ENCODE measurements at places on chromosomes 16 and 17.

DNA sequence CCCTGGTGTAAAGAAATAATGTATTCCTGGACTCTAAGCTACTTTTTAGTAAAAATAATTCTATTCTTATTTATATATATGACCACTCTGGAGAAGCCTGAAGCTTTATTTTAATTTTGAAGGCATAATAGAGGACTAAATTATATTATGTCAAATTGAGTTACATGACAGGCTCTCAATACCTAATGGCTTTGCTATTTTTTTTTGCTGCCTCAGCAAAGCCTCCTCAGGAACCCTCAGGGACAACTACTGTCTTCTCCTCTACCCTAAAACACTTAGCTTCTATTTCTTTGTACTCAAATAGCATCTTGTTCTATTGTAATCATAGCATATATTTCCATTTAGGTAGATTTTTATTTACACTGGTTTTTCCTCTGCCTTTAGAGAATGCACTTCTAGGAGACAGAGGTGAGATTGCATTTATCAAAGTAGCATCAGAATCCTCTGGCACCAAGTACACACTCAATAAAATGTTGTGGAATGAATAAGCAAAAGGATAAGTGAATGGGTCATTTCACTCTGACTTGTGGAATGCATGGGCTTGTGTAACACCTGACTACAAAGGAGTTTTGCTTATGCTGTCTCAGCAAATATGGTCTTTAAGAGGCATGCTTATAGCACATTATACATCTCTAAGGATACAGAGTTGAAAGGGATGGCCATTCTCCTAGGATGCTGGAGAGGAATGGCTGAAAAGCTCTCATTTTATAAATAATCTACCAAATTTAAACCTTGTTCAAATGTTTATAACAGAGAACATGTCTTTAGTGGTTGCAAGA, 605.2 kb downstream of the KCNJ2 start:
- DNase-seq: no peak

- no peak for DNase-seq
Measured at GRCh38 chr17:205148-205669, 23.8 kb upstream of the DOC2B start.

DNA sequence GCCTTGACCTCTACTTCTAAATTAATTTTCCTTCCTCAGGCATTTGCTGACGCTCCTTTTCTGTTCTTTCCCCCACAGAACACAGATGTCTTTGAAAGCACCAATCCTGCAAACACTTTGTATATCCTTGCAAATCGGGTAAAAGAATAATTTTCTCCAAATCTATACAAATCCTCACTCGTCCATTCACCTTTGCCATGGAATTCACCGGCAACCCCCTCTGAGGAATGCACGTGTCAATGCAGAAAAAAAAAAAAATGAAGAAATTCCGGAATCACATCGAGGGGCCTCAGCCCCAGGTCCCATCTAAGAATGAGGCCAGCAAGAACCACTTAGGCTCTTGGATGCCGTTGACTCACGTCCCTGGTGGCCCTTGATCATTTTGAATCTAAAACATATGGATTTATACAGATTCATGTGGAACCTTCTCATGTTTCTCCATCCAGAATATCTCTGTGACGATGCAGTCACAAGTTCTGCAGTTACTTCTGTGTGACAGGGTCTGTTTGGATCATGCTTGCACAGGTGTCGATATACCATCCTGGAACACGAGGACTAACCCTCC, 136.9 kb downstream of the RBFOX3 start:
- no peak for DNase-seq

- DNase-seq: no peak
Measured at GRCh38 chr16:86955136-86955855, 361.9 kb downstream of the C16orf95 start.

- DNase-seq: no peak
Measured at GRCh38 chr17:66459811-66460270, 157.4 kb downstream of the PRKCA start.

GRCh38 chr17:40173091-40173777, 4.0 kb upstream of the RAPGEFL1 start:
- DNase-seq: no peak

DNA sequence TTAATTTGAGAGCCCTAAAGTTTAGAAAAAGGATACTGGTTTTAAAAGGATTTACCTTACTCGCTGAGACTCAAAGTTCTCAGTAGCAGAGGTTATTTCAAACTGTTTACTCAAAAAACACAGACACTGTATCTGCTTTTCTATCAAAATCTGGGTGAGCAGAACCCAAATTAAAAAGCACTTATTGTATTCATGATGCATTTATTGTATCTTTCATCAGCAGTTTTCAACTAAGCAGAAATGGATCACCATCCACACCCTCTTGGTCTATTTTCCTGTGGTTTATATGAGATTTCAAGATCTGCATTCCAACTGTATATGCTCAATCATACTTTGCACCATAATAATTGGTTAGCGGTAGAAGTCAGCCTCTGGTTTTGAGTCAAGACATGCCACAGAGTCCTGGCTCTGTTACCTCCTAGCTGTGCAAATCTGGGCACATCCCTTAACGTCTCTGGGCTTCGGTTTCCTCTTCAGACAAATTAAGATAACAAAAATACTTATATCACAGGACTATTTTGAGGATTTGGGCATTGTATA, 109.5 kb downstream of the ASIC2 start:
- no peak for DNase-seq

DNA sequence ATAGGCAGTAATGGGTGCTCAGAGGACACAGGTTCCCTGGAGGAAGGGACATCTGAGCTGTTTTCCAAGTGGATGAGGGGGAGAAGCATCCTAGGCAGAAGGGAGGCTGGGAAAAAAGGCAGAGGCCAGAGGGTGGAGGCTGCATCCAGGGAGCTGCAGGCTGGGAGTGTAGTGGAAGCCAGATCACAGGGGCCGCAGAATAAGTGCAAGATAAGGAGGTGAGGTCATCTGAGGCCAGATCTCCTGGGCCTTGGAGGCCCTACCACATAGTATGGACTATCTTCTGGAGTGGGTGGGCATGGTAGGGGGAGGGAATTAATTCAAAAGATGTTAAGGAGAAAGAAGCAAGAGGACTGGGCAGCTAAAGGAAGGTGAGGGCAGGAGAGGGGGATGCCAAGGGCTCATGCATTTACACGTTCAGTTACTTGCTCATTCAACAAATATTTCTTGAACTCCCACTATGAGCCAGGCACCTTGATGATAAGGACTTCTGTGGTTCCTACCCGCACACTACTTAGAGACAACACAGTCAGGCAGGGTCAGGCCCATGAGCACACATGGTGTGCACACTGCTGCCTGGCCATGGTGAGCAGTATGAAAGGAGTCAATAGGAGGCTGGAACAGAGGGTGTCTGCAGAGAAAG, 2.4 kb upstream of the RIPOR1 start:
- DNase-seq: no peak

GRCh38 chr17:21548236-21548635, 144.1 kb upstream of the KCNJ18 start:
- no peak for DNase-seq

- no peak for DNase-seq
Measured at GRCh38 chr17:35377068-35377467, 3.6 kb upstream of the SLFN11 start.

DNA sequence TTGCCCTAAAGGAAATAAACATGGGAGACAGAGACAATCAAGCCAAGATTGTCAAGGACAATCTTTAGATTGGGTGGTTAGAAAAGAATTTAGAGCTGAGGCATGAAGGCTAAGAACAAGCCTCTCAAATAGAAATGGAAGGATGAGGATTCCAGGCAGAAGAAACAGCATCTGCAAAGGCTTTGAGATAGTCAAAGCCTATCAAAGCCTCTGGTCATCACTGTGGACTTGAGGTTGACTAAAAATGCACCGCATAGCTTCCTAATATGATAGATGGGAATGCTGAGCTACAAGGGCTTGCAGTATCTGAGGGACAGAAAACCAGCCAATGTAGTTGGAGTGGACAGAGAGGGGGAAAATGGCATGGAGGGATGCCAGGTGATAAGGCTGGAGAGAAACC, 109.8 kb upstream of the FAM20A start:
- DNase-seq: no peak

DNA sequence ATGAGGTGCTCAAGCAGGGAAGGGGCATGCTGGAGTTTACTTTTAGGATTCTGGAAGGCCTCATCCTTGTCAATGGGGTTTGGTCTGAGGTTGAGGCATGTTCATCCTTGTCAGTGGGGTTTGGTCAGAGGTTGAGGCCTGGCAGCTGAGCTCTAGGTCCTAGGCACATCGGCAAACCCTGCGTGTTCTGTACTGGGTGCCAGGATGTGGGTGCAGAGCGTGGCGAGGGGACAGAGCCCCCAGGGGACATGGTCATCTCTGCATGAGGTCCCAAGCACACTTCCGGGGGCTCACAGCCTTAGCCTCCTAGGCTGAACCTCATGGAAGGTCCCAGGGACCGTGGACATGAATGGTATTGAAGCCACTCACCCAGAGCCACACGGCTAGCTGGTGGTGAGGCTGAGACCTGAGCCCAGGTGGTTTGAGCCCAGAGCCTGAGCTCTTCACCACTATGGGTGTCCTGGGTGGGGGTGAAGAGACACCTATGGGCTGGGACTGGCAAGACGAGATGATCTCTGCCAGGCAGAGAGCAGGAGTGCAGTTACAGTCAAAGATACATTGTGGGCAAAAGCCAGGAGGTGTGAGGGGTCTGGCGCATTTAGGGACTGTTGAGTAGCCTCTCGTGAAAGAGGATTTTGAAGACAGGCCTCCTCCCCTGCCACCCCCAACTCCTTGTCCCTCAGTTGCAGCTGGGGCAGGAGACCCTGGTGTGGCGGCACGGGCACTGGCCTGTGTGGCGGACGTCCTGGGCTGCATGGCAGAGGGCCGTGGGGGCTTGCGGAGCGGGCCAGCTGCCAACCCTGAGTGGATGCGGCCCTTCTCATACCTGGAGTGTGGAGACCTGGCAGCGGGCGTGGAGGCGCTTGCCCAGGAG, 19.3 kb downstream of the FCSK start:
- DNase-seq: no peak

- DNase-seq: no peak
Measured at GRCh38 chr17:70622368-70623260, 453.3 kb downstream of the KCNJ2 start.

DNA sequence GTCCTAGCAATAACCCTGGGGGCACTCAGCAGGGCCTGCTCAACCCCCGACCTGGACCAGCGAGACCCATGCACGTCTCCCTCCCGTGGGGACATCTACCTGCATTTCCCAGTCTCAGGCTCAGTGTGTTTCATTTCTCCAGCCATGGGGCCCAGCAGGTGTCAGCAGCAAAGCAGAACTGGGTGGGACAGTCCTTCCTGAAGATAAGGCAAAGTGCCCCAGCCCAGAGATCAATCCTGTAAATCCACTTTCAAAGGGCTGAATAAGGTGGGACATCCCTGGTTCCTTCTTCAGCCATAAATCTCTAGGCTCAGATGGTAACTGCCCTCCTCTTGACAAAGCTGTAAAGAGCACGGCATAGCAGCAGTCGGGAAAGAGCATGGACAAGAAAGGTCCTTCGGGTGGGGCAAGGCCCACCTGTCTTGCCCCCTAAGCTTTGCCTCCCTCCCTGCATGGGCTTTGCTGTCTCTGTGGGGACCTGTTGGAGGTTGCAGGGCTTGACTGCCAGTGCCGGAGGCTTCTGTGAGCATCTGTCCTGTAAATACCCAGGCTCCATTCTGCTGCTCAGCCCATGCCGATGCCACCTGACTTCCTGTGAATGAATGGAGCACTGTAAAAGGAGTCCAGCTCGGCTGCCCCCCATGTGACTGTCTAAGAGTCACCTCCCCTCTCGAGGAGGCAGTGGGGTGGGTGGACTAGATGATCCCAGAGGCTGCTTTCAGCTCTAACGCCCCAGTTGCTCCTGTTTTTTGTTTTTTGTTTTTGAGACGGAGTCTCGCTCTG, 84.8 kb upstream of the TBC1D3K start:
- no peak for DNase-seq

- DNase-seq: no peak
Measured at GRCh38 chr17:42687707-42688320, 5.5 kb downstream of the CNTNAP1 start.

DNA sequence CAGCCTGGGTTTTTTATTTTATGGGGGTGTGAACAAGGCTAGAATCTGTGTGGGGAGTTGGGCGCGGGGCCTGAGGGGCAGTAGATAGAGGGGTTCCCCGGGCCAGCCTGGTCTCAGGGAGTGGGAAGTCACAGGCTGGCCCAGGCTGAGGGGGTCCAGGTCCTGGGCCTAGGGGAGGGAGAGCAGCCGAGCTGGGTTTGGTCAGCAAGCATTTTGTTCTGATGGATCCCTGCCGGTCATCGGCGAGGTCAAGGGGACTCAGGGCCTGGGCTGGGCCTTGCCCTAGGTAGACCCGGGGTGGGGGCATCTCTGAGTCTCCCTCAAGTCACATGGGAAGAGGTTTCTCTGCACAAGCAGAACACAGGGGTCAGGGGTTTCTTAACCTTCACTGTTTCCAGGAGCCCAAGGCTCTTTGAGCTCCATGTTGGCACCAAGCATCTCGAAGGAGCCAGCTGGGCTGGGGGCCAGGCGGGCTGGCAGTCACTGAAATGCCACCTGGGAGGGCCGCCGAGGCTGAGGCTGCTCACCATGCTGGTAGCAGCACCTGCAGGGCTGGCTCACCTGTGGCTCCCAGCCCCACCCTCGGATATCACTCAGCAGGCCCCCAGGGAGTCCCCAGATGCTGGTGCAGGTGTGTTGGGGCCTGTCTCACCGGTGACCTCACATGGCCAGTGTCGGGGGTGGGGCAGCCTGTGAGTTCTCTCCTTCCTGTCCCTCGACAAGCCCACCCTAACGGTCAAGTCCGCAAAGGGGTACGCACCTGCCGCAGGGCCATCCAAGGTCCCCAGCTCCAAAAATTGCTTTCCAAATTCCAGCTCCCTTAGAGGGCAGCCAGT, 41.0 kb downstream of the SLC7A5 start:
- DNase-seq: no peak

DNA sequence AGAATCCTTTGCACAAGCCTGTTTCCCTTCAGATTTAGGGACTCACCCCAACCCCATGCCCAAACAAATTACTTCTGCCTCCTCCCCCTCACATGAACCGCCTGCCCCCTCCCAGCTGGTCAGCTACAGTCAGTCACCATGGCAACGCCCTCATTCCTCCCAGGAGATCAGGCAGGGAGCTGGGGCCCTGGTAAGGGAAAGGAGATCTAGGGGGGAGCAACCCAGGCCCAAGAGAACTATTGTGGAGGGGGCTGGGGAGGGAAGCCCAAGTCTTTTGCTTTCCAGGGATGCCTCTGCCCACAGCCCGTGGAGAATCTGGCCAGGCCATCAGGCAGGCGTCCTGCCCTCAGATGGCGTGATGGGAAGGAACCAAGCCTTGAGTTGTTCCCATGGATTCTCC, 2.8 kb downstream of the FAM171A2 start:
- DNase-seq: no peak

GRCh38 chr17:3002538-3003295, 60.7 kb downstream of the OR1D5 start:
- DNase-seq: peak; percentile 93
